ENCODE measurements at places on chromosomes 13 and 19. TPM values are rescaled to one million over a fixed set of nuclear protein-coding genes. Genes with fewer than 3 reads are reported as not detected.
A peak's percentile ranks its signal among the peaks of the same experiment; 100 is the strongest.

DNA sequence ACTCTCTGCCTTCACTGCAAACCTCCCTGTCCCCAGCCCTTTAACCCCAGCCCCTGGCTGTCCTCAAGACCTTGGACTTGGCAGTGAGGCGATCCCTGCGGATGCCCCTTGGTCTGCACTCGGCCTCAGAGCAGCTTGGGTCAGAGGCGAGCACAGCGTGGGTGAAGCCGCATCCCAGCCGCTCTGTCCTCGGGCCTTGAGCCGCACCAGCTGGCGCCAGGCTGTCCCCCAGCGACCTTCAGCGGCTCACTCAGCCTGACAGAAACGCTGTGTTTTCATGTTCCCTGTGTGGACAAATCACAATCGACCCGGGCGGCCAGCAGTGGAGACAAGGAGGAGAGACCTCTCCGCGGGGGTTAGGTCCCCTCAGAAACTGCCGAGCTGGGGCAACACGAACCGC lies 52.0 kb downstream of the GNG7 start:
- no peak for DNase-seq

DNA sequence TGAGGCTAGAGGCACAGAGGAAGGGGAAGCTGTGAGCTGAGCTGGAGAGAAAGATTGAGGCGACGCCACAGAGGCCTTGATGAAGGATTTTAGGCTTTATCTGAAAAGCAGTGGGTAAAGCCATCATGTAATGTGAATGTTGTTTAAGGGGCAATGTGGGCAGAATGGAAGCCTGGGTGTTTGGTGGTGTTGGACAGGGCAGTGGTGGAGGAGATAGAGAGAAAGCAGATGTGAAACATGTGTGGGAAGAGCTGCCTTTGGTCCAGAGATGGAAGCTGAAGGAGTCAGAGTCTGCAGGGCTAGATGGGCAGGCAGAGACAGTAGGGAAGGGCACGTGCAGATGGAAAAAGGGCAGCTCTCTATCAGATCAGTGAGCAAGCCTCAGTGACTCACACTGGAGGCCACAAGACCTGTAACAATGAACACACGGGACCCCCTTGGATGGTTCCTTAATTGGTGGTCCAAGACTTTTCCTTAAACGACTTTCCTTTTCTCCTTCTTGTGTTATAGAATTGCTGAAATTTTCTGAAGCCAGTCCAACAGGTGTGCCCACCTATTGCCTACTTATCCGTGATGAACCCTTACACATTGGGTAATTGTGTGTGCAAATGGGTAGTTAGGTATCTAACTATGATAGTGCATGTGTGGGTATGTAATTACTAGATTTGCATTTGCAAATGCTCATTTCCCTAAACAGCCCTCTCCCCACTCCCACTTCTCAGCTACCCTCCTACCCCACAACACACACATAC lies 21.7 kb downstream of the ZNF536 start:
- DNase-seq, result no peak

GRCh38 chr13:45388664-45389063 lies 29.5 kb downstream of the SLC25A30 start:
- DNase-seq, result no peak

DNA sequence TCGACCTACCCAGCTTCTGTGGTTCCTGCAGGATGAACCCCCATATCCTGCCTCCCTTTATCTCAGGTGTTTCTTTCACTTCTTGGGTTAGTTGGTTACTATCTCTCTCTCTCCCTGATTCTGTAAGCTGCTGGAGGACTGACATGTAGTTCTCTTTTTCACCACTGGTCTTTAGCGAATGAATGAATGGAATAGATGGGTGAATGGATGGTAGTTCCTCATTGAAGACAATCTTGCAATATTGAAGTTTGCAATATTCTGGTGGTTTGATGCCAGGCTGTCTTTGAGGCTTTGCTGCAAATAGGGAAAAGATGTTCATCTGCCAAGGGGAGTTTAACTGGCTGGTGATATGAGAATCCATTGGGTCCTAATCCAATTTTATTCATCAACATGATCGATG lies 120.2 kb downstream of the UBL3 start:
- DNase-seq, result no peak

GRCh38 chr13:26719356-26719945 lies 41.1 kb downstream of the GPR12 start:
- no peak for DNase-seq

- no peak for DNase-seq
Measured at GRCh38 chr13:20206698-20207235, 14.0 kb upstream of the GJB2 start.

Gene SIGLEC8
- polyA plus RNA-seq, result 0.10 TPM

GRCh38 chr19:43474986-43475705 lies 9.7 kb upstream of the LYPD3 start:
- peak; percentile 94 for DNase-seq

DNA sequence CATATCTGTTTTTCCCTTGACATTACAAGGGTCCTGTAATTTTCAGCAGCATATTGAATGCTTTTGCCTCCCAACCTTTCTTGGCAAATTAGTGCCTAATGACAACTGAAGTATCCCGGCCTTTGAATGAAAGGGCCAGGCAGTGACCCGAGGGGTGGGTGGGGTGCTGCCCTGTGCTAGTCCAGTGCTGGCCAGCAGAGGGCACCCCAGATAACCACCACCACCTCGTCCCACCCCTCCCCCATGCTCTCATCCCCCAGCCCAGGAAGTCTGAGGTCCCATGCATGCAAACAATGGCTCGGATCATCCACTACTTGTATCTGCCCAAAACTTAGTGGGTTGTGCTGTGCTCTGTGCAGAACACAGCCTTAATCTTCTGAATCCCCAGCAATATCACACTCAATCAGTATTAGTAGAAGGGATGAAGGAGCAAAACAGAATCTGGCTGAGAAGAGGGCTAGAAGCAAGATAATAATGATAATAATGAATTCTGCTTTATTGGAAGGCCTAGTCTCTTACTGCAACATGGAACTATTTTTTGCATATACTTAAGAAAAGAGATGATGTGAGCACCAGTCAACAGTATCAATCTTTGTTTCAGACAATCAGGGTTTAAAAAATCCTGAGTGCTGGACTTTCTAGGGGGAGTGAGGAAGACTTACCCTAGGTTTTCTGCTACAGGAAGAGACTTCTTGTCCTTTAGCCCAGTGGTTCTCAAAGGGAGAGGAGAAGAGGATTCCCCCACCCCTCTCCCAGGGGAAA lies 3.8 kb downstream of the ATP12A start:
- no peak for DNase-seq

- peak; percentile 35 for DNase-seq
Measured at GRCh38 chr13:32159137-32159869, 127.7 kb downstream of the FRY start.

Gene B3GNT3
- 0.14 TPM for polyA plus RNA-seq

- no peak for DNase-seq
Measured at GRCh38 chr19:42989851-42990250, 36.4 kb downstream of the PSG11 start.

All from hindlimb muscle (tissue), 1 donor.